ENCODE measurements at places on chromosomes 7 and 10.

- DNase-seq = no peak
These were observed 198.4 kb downstream of the TPST1 start for GRCh38 chr7:66403564-66403963.

DNA sequence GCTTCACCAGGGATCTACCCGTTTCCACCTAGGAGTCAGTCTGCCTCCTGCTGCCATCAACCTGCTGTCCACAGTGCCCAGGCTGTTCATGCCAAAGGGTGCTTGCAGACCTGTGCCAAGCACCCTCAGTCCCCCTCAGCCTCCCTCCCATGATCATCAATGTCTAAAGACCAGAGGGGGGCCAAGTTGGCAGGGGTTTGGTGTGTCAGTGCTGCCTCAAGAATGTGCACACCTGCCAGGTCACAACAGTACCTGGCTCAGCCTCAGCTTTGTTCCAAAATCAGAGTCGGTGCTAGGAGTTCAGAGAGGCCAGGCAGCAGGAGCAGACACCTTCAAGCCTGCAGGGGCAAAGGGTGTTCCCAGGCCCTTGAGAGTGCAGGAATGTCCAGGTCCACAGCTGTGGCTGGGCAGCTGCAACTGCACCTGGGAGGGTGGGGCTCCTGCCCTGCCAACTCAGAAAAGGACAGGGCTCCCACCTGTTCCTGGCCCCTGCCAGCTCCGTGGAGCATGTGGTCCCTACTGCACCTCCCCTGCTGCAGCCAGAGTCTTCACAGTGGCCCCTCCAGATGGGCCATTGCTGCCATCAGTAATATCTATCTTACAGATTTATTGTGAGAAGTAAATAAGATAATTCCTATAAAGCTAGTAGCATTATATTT lies 219.5 kb downstream of the POLR1F start:
- no peak for DNase-seq

DNA sequence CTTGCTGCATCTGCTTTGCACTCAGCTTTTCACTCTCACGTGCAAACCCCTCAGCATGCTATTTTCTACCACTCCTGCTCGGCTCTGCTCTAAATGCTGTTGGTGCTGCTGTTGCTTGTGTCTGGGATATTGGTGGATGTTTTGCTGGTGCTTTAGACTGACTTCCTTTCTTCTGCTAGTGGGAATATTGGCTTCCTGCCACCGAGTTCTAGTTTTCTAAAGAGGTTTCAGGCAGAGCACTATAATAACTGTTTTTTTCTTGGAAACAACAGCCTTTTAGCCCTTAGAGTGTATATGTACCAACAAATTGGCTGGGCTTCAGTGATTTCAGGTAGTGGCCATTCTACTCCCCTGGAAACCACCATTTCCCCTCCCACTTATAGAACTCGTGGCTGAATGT lies 27.8 kb downstream of the TMEM236 start:
- DNase-seq = no peak

GRCh38 chr10:132904814-132905649 lies 37.3 kb downstream of the CFAP46 start:
- DNase-seq = no peak

DNA sequence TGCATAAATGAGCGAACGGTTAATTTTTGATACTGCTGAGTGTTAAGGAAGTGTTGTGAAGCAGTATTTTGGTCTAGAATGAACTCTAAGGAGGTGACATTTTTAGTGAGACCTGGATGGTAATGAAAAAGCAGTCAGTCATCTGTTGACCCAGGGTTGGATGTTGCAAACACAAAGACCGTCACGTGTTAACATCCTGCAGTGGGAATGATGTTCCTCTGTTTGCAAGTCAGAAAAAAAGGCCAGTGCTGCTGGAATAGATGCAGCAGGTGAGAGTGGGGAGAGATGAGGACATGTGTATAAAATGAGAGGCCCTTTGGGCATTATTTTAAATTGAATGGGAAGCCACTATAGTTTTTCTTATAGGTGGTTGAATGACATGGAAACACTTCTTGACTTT lies 39.3 kb downstream of the INSYN2A start:
- DNase-seq = no peak

DNA sequence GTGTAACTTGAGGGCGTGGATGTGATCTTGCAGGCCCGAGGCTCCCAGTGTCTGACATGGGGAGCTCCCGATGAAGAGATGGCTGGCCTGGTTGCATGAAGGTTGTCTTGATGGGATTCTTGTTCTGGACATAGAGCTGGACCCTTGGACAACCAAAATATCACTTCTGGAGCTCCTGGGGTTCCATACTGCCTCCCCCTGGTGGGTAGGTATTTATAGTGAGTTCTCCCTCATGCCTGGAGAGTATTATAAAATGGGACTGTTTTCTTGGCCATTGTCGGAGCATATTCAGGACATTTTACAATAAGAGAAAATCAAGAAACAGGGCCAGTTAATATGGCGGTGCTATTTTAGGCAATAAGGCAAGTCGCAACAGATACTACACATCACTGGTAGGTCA lies 32.6 kb upstream of the GIMAP8 start:
- DNase-seq = no peak

DNA sequence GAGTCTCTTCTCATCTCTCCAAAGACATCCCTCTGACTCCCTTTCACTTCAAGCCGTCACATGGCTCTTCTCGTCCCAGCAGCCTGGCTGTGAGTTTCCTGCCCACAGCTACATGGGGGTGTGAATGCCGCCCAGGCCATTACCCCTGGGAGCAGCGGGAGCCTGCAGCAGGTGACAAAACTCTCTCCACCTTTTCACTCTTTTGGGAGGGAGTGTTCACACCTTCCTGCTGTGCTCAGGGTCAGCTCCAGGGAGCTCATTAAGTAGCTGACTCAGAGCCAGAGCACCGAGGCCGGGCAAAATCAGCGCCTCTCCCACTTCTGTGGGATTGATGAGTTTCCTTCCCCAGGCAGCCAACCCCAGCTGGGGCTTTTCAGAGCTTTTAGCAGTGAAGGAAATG lies 271.3 kb downstream of the TYW1 start:
- no peak for DNase-seq

GRCh38 chr10:43682956-43683355 lies 34.3 kb upstream of the ZNF32 start:
- no peak for DNase-seq

DNA sequence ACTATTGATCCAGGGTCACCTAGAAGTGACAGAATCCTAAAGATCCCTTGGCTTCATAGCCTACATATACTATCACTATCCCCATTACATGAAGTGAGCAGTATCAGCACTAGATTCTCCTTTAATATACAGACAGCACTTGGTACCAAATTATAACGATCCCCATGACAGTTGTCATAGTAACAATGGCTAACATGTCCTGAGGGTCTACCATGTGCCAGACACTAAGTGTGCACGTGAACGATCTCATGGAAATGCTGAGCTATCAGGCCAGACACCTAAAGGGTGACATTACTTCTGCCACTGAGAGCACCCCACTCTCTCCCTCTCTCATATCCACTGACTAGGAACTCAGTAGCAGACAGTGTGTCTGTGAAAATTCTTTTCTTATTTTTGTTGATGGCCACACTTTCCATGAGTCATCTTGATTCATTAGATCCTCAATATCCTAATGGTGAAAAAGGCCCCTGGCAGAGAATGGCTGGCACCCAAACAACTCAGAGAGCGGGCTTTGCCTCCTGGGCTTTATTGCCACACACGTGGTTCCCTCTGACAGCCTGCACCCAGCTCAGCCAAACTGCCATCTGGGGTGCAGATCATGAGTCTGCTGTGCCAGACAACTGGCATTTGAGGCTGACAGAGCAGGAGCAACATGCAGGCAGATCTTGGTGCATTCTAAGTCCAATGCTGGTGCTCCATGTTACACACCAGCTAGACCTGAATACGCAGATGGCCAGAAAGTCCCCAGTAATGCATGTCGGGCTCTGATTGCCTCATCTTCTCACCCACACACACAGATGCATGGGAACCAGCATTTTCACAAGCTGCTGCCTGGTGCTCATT lies 176.3 kb downstream of the DGKI start:
- DNase-seq = no peak

DNA sequence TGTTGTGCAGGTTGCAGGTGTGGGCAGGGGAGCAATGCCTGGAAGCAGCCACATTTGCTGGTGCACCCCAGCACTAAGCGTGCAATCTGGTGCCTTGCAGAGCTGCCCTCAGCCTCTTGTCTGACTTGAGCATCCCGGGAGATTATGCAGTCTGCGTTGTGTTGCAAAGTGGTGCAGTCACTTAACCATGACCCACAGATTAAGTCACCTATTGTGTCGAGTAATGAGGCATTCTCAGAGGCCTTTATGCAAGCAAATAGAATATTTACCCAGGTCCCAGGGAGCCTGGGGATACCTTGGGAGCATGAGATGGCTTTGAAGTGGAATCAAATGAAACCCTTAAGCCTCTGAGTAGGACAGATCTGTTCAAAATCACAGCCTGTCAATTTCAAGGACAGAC lies 529.0 kb downstream of the TYW1 start:
- no peak for DNase-seq

GRCh38 chr7:123112833-123113232 lies 86.9 kb downstream of the SLC13A1 start:
- no peak for DNase-seq

DNA sequence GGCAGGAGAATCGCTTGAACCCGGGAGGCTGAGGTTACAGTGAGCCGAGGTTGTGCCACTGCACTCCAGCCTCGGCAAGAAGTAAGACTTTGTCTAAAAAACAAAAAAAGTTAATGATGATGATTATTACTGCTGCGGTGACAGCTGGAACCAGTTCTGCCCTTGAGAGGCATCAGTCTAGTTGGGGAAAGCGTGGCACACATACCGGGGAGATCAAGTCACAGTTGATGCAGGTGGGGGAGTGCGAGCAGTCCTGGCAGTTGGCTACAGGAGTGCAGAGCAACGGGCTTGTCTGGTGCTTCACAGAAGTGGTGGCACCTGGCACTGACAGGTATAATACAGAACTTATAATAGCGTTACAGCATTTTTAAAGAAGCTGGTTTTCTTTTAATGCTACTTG lies 173.0 kb downstream of the ARHGAP21 start:
- DNase-seq = no peak

- DNase-seq = no peak
These were observed 2.1 kb downstream of the GLCCI1 start for GRCh38 chr7:7970531-7971307.

- no peak for DNase-seq
These were observed 5.7 kb downstream of the AUTS2 start for GRCh38 chr7:69603937-69604494.

GRCh38 chr10:1172256-1172984 lies 116.2 kb downstream of the WDR37 start:
- DNase-seq = no peak

DNA sequence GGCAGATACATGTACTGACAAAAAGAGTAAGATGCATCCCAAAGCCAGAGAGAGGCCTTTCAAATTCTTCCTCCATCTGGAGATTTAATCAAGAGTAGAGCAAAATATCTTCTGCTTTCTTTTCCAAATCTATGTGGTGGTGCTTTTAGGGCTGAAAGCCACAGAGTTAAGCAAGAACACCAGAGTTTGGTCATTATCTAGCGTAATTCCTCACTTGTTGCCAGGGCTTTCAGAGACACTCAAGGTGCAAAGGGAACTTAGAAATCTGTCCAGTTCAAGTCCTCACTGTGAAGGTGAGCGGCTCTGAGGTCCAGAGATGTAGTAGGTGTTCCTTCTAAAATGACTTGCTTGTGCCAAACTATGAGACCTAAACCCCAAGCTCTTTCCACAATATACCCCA lies 10.9 kb upstream of the NFE2L3 start:
- DNase-seq = no peak

DNA sequence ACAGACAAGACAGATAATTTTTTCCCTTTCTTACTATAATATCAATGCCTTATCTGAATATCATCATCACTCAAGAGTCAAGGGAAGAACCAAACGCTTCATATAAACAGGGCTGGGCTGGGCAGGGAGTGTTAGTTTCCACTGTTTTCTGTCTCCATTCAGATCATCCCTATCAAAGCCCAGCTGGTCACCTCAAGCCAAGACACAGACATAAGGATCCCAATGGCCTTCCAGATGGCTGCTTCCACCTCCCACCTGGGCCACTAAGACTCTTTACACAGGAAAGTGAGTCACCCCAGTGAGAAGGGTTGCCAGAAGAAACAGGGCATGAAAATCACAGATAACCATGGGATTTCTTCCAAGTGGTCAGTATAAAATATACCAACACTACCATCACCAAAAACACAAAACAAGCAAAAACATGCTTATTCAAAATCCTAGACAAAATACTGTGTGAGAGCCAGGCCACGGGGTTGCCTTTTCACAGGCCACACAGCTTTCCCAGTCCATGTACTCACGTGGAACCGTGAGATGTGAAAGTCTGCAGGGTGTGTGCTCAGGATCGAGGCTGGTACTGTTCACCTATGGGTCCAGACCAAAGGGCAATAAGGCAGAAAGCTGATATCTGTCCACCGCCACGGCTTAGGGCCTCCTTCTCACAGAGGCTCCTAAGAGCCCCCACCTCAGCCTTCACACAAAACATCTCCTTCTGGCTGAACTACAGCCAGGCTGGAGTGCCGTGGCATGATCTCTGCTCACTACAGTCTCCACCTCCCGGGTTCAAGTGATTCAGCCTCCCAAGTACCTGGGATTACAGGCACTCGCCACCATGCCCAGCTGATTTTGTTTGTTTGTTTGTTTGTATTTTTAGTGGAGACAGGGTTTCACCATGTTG lies 5.7 kb downstream of the PRSS1 start:
- no peak for DNase-seq

DNA sequence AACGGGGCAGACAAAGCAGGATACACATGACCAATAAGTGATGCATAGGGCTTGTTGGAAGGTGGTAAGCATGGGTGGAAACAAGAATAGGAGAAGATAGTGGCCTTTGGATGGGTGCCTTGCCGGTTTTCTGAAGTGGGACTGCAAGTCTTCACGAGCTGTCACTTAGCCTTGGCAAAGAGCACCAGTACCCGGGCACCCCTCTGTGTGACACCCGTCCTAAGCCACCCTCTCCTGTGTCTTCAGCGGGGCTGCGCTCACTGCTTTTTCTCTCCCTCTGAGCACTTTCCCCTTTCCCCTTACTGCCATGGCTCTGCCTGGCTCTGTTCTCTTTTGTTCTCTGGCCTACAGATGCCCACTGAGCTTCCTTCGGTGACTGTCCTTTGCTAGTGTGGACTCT lies 399.7 kb upstream of the MKI67 start:
- no peak for DNase-seq

- DNase-seq = no peak
These were observed 116.5 kb downstream of the MARCHF5 start for GRCh38 chr10:92407305-92408016.

DNA sequence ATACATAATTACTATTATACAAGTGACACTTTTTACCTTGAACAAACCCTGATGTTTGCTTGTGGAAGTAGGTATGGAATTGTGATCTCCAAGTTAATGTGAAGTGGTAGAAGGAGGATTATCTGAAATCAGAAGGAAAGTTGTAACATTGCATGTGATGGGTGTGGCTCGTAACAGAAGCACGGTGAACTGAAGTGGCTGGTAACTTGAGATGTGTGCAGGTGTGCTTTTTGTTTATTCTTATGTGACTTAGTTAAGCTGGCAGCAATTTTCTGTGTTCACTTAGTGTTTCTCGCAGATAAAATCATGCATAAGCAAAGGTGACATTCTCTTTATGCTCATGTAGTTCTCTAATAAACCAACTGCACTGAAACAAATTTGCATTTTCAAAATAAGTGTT lies 82.3 kb downstream of the ZEB1 start:
- DNase-seq = no peak
